8988T (cell line): ENCODE measurements at places on chromosomes 7 and 10.

GRCh38 chr7:95059842-95060313, 152.5 kb downstream of the PPP1R9A start:
- DNase-seq: no peak

DNA sequence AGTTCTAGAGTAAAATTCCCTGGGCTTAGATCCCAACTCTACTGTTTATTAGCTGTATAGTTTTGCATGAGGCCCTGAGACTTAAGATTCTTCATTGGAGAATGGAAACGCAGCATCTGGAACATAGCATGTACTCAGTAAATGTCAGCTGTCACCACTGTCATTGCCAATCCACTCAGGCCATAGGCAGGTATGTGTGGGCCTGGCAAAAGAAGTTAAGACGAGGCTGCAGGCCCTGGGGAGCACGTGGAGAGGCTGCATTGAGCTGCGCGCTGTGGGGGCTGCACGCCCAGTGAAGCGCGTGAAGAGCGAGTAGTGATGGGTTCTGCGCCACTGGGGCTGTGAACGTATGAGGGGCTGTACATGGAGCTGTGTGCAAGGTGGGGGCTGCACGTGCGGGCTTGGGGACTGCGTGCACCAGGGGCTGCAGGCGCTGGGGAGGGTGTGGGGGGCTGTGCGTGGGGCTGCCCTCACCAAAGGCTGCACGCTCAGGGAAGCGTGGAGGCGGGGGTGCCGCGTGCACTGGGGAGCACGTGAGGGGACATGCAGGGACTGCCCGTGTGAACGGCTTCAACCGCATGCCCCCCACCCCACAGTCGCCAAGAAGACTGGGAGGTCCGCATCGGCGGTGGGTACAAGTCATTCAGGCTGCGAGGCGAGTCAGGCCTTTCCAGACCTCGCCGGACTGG, 85.5 kb downstream of the PRR15 start:
- DNase-seq: no peak

- no peak for DNase-seq
Measured at GRCh38 chr7:149175150-149175549, 20.2 kb upstream of the ZNF282 start.

- no peak for DNase-seq
Measured at GRCh38 chr7:20596653-20597052, 18.8 kb upstream of the ABCB5 start.
